PC-3 (cell line): ENCODE measurements at places on chromosomes 7 and 10. TPM values are rescaled to one million over a fixed set of nuclear protein-coding genes. Genes with fewer than 3 reads are reported as not detected.
A peak's percentile ranks its signal among the peaks of the same experiment; 100 is the strongest.

DNA sequence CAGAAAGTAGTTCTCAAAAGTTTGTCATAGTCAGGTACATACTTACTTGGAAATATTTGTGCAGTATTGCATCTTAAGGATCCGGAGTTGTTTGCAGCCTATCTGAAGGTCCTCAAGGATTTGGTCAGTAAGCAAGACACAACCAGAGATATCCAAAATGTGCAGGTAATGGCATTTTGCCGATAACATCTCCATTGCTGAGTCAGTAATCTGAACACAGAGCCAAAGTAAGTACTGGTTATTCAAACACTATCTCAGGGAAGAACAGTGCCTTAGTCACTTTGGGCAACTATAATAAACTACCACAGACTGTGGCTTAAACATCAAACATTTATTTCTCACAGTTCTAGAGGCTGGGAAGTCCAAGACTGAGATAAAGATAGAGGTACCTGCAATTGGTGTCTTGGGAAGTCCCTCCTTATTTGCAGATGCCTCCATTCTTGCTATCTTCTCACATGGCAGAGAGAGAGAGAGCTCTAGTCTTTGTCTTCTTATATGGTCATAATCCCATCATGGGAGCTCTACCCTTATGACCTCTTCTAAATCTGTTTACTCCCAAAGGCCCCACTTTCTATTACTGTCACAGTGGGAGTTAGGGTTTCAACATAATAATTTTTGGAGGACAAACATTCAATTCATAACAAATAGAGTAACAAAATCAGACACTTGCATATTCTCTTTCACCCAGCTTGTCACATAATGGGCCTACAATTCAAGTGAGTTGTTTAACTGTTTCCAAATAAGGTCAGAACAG is 73.4 kb downstream of the FAM185A start:
- DNase-seq: no peak

GRCh38 chr7:18553605-18554003 is 58.1 kb downstream of the HDAC9 start:
- DNase-seq: no peak

- no peak for DNase-seq
Observed at GRCh38 chr10:45378914-45379726, 5.1 kb downstream of the ALOX5 start.

DNA sequence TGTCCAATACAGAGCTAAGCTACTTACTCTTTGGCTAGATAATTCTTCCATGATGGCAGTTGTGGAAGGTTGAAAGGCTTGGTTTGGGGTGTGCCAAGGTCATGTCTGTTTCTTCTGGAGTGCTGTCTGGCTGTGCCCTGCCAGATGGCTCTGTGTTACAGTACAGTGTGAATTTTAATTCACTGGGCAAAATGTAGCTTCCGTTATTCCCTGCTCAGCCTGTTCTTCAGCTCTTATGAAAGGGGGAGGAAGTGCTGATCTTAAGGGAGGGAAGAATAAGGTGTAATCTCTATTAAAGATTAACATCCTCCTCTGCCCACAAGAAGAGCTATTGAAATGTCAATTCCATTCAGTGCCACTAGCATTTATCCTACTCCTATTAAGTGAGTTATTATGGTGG is 52.2 kb downstream of the SND1 start:
- no peak for DNase-seq

DNA sequence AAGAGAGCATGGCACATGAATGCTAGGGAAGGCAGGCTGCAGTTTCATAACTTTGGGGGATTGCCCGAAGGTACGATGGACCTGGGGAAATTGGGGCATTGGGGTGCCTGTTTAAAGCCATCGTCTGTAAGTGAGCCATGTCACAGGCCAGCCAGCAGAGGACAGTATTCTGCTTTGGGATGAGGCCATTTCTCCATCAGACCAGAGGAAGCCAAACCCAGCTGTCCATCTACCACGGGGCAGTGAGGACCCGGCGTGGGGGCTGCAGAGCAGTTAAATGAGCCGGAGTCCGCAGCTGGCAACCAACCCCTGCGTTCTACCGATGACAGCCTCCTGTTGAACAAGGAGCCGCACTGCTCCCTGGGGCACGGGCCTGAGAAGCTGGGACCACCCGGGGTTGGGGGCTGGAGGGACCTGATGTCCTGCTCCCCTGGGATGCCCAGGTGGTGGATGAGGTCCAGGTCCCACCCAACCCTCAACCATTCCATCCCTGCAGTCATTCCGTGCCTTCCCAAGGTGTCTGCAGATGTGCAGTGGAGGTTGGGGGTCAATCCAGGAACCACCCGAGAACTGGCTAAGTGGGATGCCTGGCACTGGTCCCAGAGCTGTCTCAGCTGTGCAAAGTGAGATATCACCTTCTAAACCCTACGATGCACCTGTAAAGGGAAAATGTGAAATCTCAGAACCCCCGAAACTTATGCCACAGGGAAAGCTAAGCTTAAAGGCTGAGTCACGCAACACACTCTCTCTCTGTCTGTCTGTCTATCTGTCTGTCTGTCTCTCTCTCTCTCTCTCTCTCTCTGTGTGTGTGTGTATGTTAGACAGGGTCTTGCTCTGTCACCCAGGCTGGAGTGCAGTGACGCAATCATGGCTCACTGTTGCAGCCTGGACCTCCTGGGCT is 12.1 kb upstream of the RHBDD2 start:
- peak; percentile 66 for DNase-seq

- DNase-seq: no peak
Observed at GRCh38 chr10:49758249-49758930, 3.7 kb downstream of the OGDHL start.

GRCh38 chr7:78487464-78487863 is 688.9 kb downstream of the PHTF2 start:
- DNase-seq: no peak

GRCh38 chr7:123635551-123636359 is 19.9 kb upstream of the LMOD2 start:
- peak; percentile 55 for DNase-seq

GRCh38 chr7:156024201-156024600 is 211.9 kb upstream of the SHH start:
- DNase-seq: no peak

GRCh38 chr7:13949939-13950338 is 39.5 kb downstream of the ETV1 start:
- no peak for DNase-seq

- no peak for DNase-seq
Observed at GRCh38 chr7:4240520-4241303, 441.4 kb upstream of the FOXK1 start.

GRCh38 chr10:4687397-4687796 is 138.6 kb upstream of the AKR1E2 start:
- no peak for DNase-seq

- DNase-seq: peak; percentile 38
Observed at GRCh38 chr10:72694476-72695369, 2.8 kb downstream of the MCU start.

DNA sequence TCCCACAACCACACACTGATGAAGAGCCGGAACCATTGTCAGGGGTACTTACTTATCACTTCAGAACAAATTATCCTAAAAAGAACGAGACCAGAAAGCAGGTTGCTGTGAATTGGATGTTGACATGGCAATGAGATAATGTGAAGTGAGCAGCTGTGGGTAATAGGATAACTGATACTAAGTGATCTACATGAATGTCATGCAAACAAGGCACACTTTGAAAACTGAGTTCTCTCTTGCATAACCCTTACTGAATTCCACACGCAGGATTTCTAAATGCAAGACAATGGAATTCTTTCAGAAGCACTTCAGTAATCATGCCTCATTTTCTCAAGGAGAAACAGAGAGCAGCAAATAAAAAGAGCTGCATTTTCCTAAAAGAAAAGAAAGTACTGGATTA is 242.5 kb upstream of the TMEM229A start:
- DNase-seq: no peak

DNA sequence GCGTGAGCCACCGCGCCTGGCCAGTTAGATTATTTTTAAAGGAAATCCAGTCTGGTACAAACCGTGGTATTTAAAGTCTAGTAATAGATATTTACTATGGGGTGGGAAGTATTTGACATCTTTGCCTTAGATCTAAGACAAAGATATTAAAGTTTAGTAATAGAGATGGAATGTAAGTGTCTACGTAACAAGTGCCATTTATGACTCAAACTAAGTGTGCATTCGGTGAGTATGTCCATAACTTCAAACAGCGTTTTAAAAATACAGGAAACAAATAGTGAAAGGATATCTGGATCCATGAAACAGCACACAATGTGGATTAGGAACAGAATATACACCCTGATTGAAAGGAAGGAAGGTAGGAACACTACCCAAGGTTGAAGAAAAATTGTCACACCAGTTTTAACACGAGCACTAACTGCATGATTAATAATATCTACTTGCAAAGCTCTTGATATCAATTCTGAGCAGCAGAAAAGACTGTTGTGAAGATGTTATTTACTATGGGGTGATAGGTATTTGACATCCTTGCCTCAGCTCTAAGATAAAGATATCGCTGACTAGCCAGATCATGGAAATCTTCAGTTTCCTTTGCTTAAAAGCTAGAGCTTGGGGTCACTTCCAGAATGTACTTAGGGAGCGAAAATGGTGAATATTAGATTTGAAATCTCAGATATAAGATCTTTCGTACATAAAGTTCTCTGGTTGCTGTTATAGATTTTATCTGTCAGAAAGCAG is 48.7 kb downstream of the EPC1 start:
- peak; percentile 89 for DNase-seq

TAF3 gene
- total RNA-seq: 1.2 and 2.0 TPM in 2 replicates

SLC13A4 gene
- total RNA-seq: not detected in 2 replicates

CYREN gene
- total RNA-seq: 48.2 and 66.8 TPM in 2 replicates

UNCX gene
- not detected in 2 replicates for total RNA-seq

ADRA2A gene
- total RNA-seq: not detected in 2 replicates
